ENCODE measurements at places on chromosomes 5 and 9.
A peak's percentile ranks its signal among the peaks of the same experiment; 100 is the strongest.

DNA sequence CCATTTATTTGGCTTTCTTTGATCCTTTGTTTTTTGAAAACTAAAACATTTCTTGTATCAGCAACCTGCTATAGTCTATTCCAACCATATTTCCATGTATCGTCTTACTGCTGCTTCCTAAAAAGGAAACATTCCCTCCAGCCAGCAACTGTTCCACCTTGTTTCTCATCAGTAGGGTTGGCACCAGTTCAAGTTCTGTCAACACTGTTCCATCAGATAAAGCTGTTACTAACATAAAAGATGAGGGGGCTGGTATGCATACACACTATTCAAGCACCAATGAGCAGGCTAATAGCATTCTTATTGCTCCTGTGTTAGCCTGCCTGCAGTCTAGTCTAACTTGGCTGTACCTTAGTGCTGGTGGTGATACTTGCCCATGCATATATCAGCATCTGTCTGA is 178.3 kb downstream of the CWC27 start:
- H3K4me1 ChIP-seq: no peaks in the 10 kb centered on the region
- H3K4me3 ChIP-seq: no peak overlapping the region
- DNase-seq: no peak
- H3K27me3 ChIP-seq: no peaks in the 10 kb centered on the region

GRCh38 chr5:172868436-172868923 is 34.4 kb downstream of the ERGIC1 start:
- H3K27me3 ChIP-seq: no peaks in the 10 kb centered on the region
- DNase-seq: no peak
- no peak overlapping the region for H3K4me3 ChIP-seq
- peaks cover 15% of the 10 kb centered on the region for H3K4me1 ChIP-seq

GRCh38 chr5:99019812-99020697 is 91.2 kb upstream of the CHD1 start:
- no peak overlapping the region for H3K4me3 ChIP-seq
- no peak overlapping the region for H3K27ac ChIP-seq

DNA sequence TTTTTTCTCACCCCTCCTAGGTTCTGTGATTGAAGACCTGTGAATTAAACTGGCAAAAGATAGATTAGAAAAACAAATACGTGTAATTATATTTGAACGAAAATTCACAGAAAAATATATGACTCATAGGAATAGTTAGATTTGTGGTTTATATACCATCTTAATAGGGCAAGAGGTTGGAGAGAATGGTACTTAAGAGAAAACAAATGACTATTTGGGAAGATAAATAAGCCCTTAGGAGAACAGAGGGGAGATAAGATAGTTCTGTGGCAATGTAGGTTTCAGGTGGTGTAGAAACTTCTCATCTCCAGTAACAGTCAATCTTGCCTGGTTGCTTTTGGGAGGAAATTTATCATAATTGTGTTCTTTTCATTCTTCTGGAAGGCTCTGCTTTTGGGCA is 122.0 kb downstream of the PRDM9 start:
- no peak overlapping the region for H3K27ac ChIP-seq
- DNase-seq: no peak
- no peaks in the 10 kb centered on the region for H3K27me3 ChIP-seq
- no peaks in the 10 kb centered on the region for H3K4me1 ChIP-seq

GRCh38 chr9:18488886-18489285 is 14.9 kb downstream of the ADAMTSL1 start:
- DNase-seq: no peak
- H3K4me1 ChIP-seq: no peaks in the 10 kb centered on the region
- H3K4me3 ChIP-seq: no peak overlapping the region
- H3K27ac ChIP-seq: no peak overlapping the region
- H3K36me3 ChIP-seq: no peaks in the 10 kb centered on the region

GRCh38 chr9:129716091-129716490 is 36.8 kb downstream of the PTGES start:
- H3K27me3 ChIP-seq: peaks cover 8% of the 10 kb centered on the region
- no peak overlapping the region for H3K27ac ChIP-seq
- H3K4me3 ChIP-seq: no peak overlapping the region
- peaks cover 22% of the 10 kb centered on the region for H3K4me1 ChIP-seq
- DNase-seq: no peak

- no peaks in the 10 kb centered on the region for H3K27me3 ChIP-seq
- H3K4me1 ChIP-seq: no peaks in the 10 kb centered on the region
- no peak for DNase-seq
- H3K27ac ChIP-seq: no peak overlapping the region
- no peaks in the 10 kb centered on the region for H3K36me3 ChIP-seq
These were observed 9.4 kb downstream of the GABRP start for GRCh38 chr5:170792878-170793277.

GRCh38 chr9:99027443-99027842 is 77.5 kb upstream of the TGFBR1 start:
- peaks cover 43% of the 10 kb centered on the region for H3K4me1 ChIP-seq
- H3K27me3 ChIP-seq: peaks cover 2% of the 10 kb centered on the region
- peak overlapping the region; percentile 31 for H3K27ac ChIP-seq
- H3K36me3 ChIP-seq: peaks cover 3% of the 10 kb centered on the region
- no peak overlapping the region for H3K4me3 ChIP-seq

All from activated CD8-positive, alpha-beta T cell treated with anti-CD3 and anti-CD28 coated beads, Interleukin-2, amount 10 ng/mL, durations not matched to agents 7 days and 5 days (primary cell).